ENCODE measurements at places on chromosomes 1 and 21.

DNA sequence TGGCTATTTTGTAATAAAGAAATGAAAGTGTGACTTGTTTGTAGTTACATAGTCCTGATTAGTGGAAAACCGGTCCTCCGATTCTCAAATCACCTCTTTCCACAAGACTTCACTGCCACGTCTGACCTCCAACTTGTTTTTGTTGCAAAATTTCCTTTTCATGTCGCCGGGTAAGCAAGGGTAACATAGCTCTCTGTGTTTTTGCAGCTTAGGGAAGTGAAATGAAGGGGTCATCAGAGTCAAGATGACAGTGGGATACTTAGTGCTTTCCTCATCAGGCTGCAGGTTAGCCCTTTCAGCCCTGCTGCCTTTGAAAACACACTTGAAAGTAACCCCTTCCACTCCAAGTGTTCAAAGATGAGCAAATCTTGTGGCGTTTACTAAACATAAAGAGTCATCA, 217.9 kb downstream of the USP25 start:
- DNase-seq, result no peak

DNA sequence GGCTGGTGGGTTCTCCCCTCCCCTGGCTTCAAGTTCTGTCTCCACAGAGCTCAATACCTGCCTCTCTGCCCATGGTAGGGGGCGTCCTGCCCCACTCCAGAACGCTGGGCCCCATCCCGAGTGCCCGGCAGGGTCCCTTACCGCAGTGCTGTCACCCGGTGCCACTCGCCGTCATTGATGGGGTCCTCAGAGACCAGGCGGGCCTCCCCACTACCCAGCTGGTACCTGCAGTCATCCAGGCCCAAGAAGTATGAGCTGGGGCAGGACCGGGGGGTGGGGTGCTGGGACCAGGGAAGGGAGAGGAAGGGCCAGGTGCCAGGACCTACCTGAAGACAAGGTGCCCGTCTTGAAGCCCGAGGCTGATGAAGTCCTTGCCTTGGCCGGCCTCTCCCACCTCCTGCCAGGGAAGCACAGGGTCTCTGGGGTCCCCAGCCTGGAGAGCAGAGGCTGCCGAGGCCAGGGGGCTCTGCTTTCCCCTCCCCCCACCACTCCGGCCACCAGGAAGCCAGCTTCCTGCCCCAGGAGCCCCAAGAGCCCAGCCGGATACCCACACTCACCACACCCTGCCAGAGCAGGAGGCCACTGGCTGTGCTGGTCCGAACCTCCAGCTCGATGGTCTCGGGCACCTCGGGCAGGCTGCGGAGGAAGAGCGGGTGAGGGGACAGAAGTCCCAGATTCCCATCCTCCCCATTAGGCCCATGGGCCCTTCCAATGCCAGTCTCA, 12.1 kb downstream of the LDLRAD2 start:
- no peak for DNase-seq

GRCh38 chr1:223444411-223444810, 51.2 kb downstream of the CCDC185 start:
- DNase-seq, result no peak

GRCh38 chr1:185420588-185421081, 103.6 kb upstream of the IVNS1ABP start:
- no peak for DNase-seq

DNA sequence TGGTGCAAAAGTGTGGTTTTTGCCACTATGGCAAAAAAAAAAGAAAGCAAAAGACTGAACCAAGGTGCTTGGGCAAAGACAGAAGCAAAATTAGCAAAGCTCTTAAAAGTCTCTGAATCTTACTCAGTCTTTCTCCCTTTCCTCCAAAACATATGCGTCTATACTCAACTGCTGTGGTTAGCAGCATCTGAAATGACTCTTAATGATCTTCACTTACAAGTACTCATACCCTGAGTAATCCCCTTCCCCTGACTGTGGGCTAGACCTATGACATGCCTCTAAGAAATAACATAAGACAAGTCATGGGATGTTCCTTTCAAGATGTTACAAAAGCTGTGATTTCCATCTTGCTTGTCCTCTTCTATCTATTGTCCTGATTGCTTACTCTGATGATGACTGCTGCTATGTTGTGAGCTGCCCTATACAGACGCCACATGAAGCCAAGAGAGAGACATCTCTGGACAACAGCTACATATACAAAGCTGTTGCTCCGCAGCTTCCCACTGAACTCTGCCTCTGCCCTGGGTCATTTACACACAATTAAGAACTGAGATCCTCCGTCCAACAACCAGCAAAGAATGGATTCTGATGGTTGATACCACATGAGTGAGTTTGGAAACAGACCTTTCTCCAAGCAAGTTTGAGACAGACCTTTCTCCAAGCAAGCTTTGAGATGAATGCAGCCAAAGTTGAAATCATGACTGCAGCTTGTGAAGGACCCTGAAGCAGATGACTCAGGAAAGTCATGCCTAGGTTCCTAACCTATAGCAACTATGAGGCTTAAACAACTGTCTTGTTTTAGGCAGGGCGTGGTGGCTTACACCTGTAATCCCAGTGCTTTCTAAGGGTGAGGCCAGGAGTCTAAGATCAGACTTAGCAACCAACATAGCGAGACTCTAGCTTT, 55.2 kb downstream of the PUM1 start:
- peak; percentile 69 for DNase-seq

DNA sequence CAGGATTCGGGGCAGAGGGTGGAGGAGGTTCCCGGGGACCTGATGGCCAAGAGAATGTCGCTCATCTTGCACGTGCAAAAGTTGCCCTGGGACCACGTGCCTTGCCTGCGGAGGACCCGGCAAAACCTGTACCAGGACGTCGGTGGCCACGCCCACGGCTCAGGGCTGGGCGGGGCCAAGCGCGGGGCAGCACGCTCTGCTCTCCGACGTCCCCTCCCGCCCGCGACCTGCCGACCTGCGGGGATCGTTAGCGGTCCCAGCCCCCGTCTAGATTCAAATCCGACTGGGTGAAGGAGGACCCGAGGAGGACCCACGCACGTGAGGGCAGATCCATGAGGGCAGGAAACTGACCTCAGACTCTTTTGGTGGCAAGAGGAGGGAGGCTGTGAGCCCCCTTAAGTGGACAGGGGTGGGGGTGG, at the start of gene C1orf167:
TSS of gene C1orf167 (plus strand) at position 206 of the 419 bp plus-strand sequence. CDS start 2,208 bp downstream, outside the sequence.
- DNase-seq, result no peak
